ENCODE measurements at places on chromosomes 7 and 10.

DNA sequence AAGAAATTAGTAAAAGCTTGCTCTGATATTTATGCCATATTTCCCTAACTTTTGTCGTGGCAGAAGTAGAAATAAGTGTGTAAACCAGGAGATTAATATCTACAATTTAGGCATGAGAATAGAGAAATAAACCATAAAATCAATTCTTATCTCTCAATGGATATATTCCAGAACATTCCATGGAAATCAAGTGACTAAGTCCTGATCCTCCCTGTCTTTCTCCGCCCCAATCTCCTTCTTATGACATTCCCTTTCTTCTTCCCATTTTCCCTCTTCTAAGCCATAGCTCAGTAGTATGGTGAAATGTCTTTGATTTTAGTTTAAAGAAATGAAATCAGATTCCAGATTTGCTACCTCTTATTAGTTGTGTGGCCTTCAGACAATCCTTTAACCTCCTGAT, 88.8 kb downstream of the TBXAS1 start:
- DNase-seq = no peak

- DNase-seq = no peak
Observed at GRCh38 chr7:87420173-87420572, 55.3 kb downstream of the ABCB4 start.

DNA sequence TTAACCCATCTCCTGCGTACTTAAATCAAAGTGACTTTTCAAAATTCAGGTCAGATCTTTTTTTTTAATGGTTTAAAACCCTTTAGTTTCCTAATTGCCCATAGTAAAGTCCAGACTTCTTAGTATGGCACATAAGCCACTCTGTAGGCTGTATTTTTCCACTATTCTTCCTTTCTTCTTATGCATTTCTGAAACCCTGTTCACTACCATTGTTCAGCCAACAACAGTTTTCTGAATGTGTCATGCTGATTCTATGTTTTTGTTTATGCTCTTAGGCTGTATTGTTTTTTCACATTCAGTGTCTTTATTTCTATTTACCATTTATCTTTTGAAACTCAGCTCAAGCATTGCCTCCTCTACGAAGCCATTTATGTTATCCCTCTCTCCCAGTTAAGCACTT, 26.7 kb downstream of the CCSER2 start:
- DNase-seq = no peak

DNA sequence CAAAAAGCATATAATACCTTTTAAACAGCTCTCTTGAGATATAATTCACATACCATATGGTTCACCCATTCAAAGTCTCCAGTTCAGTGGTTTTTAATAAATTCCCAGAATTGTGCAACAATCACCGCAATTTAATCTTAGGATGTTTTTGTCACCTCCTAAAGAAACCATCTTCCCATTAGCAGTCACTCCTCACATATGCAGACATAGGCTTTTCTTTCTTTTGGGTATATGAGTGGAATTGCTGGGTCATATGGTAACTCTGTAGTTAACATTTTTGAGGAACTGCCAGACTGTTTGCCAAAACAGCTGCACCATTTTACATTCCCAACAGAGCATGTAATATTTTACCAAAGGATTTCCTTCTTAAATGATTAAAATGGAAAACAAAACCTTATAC, 57.0 kb downstream of the CC2D2B start:
- no peak for DNase-seq

DNA sequence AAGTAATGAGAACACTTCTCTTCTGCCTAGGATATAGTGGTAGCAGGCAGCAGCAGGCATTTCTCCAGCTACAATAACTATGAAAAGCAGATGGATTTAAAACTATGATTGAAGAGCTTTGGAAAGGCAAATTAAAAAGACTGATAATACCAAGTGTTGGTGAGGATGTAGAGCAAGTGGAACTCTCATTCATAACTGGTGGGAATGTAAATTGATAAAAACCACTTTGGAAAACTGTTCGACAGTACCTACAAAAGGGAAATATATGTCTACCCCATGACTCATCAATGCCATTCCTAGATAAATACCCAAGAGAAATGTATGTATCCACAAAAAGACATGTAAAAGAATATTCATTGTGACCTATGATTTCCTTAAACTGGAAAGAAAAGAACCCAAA, 14.6 kb downstream of the ARMC3 start:
- no peak for DNase-seq

- no peak for DNase-seq
Observed at GRCh38 chr10:116452338-116452720, 24.7 kb downstream of the PNLIPRP3 start.

GRCh38 chr10:114593240-114593792, 64.8 kb downstream of the ABLIM1 start:
- DNase-seq = no peak

DNA sequence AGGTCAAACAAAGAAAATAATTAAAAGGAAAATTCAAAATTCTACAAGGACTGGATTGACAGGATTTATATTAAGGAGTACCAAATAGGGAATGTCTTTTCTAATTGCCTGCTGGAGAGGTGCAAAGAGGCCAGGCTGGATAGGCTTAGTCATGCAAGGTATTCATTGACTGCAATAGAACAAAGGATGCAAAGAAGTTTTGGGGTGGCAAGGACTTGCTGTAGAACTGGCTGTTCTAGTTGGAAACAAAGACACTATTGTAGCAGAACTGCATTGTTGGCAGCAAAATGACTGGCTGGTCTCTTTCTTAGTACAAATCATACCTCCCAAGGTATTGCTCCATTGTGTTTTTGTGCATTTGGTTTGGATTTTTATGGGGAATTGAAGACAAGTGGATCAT, 10.1 kb downstream of the ITGB8 start:
- no peak for DNase-seq

DNA sequence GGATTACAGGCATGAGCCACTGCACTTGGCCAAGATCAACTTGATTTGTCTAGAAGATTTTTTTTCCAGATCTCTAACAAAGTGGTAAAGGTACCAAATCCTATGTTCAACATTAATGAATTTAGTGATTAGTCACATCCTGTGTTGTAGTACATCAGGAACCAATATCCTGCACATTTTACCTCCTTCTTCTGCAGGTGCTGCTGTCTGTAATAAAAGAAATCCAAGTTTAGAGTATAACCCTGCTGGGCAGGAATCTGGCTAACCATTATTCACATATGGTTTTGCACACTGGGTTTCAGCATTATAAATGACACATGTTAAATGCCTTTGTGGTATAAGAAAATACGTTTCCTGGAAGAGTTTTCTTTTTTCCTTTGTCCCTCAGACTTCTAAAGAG, 10.8 kb downstream of the PARD3 start:
- no peak for DNase-seq

- no peak for DNase-seq
Observed at GRCh38 chr10:69043931-69044531, 43.9 kb upstream of the SRGN start.

GRCh38 chr10:126337251-126337810, 50.9 kb downstream of the ADAM12 start:
- no peak for DNase-seq

GRCh38 chr10:101570428-101571270, 17.4 kb downstream of the POLL start:
- no peak for DNase-seq

GRCh38 chr7:51645255-51645654, 328.6 kb upstream of the COBL start:
- no peak for DNase-seq

- no peak for DNase-seq
Observed at GRCh38 chr10:84302223-84302622, 26.2 kb upstream of the CCSER2 start.

Measured in NCI-H748 treated with DMSO at 0.1 percent for 48 hours (cell line).